ENCODE measurements at places on chromosomes 12 and 14. TPM values are rescaled to one million over a fixed set of nuclear protein-coding genes. Genes with fewer than 3 reads are reported as not detected.

Gene CMKLR1
- 8.4 TPM for total RNA-seq

Gene HHIPL1
- 5.3 TPM for total RNA-seq

Gene KRT82
- not detected for total RNA-seq

Gene B4GALNT3
- 26.4 TPM for total RNA-seq

Gene PFDN5
- 420 TPM for total RNA-seq

Gene RPL10L
- total RNA-seq = not detected

Gene ARMH4
- total RNA-seq = 10.0 TPM

Gene CCDC177
- total RNA-seq = not detected

Gene HOXC13
- total RNA-seq = not detected

Gene NGB
- total RNA-seq = not detected

Gene RTL1
- 0.09 TPM for total RNA-seq

Gene DTX3
- 31.2 TPM for total RNA-seq

Gene B4GALNT1
- 1.3 TPM for total RNA-seq

Gene IRAK3
- total RNA-seq = 7.1 TPM

Gene RNASE4
- 135 TPM for total RNA-seq

Gene KRT6C
- not detected for total RNA-seq

Gene PRIMA1
- 5.0 TPM for total RNA-seq

Gene IL31
- not detected for total RNA-seq

Gene VCPKMT
- 6.3 TPM for total RNA-seq

Gene PIANP
- total RNA-seq = 5.0 TPM

Gene KLRF1
- total RNA-seq = not detected

Gene TMEM30B
- total RNA-seq = 97.8 TPM

Gene TOGARAM1
- total RNA-seq = 17.1 TPM

Gene CEP83
- 7.0 TPM for total RNA-seq

Gene SLC38A4
- total RNA-seq = 0.69 TPM

Gene KRT78
- total RNA-seq = not detected

Gene FOXJ2
- total RNA-seq = 23.7 TPM

Gene KRT2
- not detected for total RNA-seq

Data from mucosa of gallbladder (tissue), 1 donor.